ENCODE measurements at places on chromosomes 4 and X.

DNA sequence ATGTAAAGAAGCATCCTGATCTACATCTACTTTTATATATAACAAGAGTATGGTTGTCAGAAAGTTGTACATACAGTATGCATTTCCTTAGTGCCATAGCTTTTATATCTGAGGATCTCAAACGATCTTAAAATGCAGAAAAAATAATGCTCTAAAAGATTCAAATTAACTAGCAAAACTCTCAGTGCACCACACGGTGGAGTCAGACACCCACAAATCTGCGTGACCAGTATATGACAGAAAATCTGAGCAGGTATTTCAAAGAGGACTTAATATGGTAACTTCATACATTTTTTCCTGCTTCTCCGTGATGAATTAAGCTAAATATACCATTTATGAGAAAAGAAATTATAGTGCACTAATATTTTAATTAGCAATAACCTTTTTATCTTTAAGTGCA lies 803.0 kb downstream of the DMD start:
- no peak for DNase-seq

GRCh38 chrX:68895341-68895755 lies 66.5 kb downstream of the EFNB1 start:
- DNase-seq, result no peak

- no peak for DNase-seq
Observed at GRCh38 chr4:4849524-4850193, 9.8 kb upstream of the MSX1 start.

DNA sequence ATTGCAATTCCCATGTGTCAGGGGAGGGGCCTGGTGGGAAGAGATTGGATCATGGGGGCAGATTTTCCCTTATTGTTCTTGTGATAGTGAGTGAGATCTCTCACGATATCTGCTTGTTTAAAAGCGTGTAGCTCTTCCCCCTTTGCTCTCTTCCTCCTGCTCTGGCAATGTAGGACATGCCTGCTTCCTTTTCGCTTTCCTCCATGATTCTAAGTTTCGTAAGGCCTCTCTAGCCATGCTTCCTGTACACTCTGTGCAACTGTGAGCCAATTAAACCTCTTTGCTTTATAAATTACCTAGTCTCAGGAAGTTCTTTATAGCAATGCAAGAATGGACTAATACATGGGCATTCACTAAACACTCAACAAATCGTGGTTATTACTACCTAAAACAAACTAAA lies 37.2 kb upstream of the PAPSS1 start:
- DNase-seq, result no peak

DNA sequence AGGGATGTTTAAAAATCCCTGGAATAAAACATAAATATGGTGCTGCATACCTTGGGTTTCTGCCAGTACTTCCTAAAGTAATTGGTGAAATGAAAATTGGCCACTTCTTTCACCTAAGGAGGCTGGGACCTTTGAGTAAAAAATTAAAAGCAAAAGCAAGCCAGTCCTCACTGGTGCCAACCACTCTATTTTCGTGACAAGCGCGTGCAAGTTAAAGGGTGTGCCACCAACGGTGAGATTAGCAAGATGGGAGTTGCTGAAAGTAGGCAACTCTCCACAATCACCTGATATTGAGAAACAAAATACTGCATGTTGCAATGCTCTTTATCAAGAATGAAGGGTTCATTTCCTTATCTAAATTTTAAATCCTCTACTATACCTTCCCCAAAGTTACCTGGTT lies 19.7 kb upstream of the RTL9 start:
- no peak for DNase-seq
